ENCODE measurements at places on chromosomes 5 and 9. TPM values are rescaled to one million over a fixed set of nuclear protein-coding genes. Genes with fewer than 3 reads are reported as not detected.

ARSI gene
- 0.19 TPM for total RNA-seq

SYNPO gene
- total RNA-seq, result 17.6 TPM

CAVIN4 gene
- total RNA-seq, result 1.2 TPM

STC2 gene
- 251 TPM for total RNA-seq

BDP1 gene
- total RNA-seq, result 20.8 TPM

MGAT4B gene
- total RNA-seq, result 210 TPM

RAB3C gene
- not detected for total RNA-seq

DRD1 gene
- 0.53 TPM for total RNA-seq

TSLP gene
- total RNA-seq, result 18.9 TPM

NIPBL gene
- total RNA-seq, result 30.4 TPM

PCDHA11 gene
- total RNA-seq, result 0.06 TPM

GRXCR2 gene
- total RNA-seq, result not detected

ATOSB gene
- 34.7 TPM for total RNA-seq

NR3C1 gene
- 55.1 TPM for total RNA-seq

HTR4 gene
- total RNA-seq, result 5.7 TPM

ACSL6 gene
- 0.25 TPM for total RNA-seq

PLAC8L1 gene
- total RNA-seq, result 0.40 TPM

CDHR2 gene
- total RNA-seq, result not detected

Data from aortic smooth muscle cell (primary cell).